ENCODE measurements at places on chromosomes 11 and 22. TPM values are rescaled to one million over a fixed set of nuclear protein-coding genes. Genes with fewer than 3 reads are reported as not detected.

ATF4 gene
- 440 TPM for total RNA-seq

ROBO4 gene
- not detected for total RNA-seq

HPX gene
- 1.4 TPM for total RNA-seq

SLC25A18 gene
- total RNA-seq, result not detected

IGF2 gene
- total RNA-seq, result 590 TPM

DNA sequence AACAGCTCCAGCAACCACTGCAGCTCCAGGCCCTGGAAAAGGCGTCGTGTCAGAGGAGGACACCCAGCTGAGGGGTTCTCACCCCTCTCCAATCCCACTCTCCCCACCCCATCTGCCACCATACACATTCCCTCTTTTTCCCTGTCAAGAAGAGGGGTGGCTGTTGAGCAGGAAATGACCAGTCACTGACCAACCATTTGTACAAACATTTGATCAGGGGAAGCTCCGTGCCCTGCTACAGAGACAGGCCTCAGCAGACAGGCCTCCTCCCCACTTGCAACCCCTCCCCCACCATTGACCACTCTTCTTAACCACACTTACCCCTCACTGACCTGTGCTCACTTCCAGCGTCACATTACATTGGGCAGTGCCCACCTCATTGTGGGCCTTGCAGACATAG is 2.3 kb upstream of the VSIG2 start:
- H3K27me3 ChIP-seq, result peaks cover 25% of the 10 kb centered on the region
- no peak overlapping the region for H3K4me3 ChIP-seq
- peaks cover 12% of the 10 kb centered on the region for H3K4me1 ChIP-seq
- H3K36me3 ChIP-seq, result no peaks in the 10 kb centered on the region
- H3K27ac ChIP-seq, result no peak overlapping the region

- no peak for DNase-seq
- no peak overlapping the region for H3K4me3 ChIP-seq
- H3K36me3 ChIP-seq, result no peaks in the 10 kb centered on the region
Measured at GRCh38 chr11:88618327-88619070, 281.0 kb upstream of the CTSC start.

- H3K27ac ChIP-seq, result peak overlapping the region; percentile 38
- H3K36me3 ChIP-seq, result peaks cover 5% of the 10 kb centered on the region
- peaks cover 48% of the 10 kb centered on the region for H3K4me1 ChIP-seq
- peaks cover 2% of the 10 kb centered on the region for H3K27me3 ChIP-seq
- DNase-seq, result no peak
Measured at GRCh38 chr22:30605449-30606110, 1.4 kb upstream of the TCN2 start.

DNA sequence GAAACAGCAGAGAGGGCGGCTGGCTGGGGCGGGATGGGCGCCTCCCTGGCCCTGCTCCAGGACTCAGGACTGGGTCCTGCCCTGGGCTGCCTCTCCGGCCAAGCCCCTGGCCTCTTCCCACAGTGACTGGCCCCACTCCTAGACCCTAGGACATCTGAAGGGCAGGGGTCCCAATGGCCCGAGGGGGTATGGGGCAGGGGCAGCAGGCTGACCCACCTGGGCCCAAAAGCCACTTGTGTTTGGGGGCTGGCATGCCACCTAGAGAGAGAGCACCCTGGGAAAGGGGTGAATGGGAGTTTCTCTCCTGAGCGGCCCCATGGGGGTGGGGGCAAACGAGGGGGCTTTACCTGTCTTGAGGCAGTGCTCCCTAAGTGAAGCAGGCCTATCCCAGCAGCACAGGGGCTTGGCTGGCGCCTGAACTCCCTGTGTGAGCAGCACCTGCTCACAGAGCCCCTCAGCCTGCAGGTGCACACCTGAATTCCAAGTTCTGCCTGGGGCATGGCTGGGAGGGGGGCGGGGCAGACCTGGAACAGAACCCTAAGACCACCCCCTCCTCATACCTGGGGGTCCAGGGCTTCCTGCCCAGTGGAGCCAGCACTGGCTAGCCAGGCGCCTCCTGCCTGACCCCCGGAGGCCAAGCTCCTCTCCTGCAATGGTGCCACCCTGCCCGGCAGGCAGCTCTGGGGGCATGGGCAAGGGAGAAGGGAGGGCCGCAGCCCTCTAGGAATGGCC is 16.9 kb downstream of the DUSP8 start:
- no peak overlapping the region for H3K27ac ChIP-seq
- no peaks in the 10 kb centered on the region for H3K27me3 ChIP-seq
- DNase-seq, result no peak
- no peak overlapping the region for H3K4me3 ChIP-seq

- H3K4me1 ChIP-seq, result peaks cover 51% of the 10 kb centered on the region
- no peaks in the 10 kb centered on the region for H3K36me3 ChIP-seq
- no peak overlapping the region for H3K4me3 ChIP-seq
- H3K27me3 ChIP-seq, result no peaks in the 10 kb centered on the region
- H3K27ac ChIP-seq, result peak overlapping the region; percentile 74
- DNase-seq, result no peak
Measured at GRCh38 chr11:11171285-11171684, 181.8 kb downstream of the CSNK2A3 start.

GRCh38 chr11:119975561-119976152 is 162.3 kb downstream of the TRIM29 start:
- H3K4me1 ChIP-seq, result no peaks in the 10 kb centered on the region
- no peak overlapping the region for H3K4me3 ChIP-seq
- no peak overlapping the region for H3K27ac ChIP-seq
- no peaks in the 10 kb centered on the region for H3K36me3 ChIP-seq
- peaks cover 13% of the 10 kb centered on the region for H3K27me3 ChIP-seq

GRCh38 chr22:26673486-26673885 is 16.1 kb downstream of the MIAT start:
- peak overlapping the region; percentile 98 for H3K27ac ChIP-seq
- H3K4me1 ChIP-seq, result peaks cover 51% of the 10 kb centered on the region
- peak overlapping the region; percentile 83 for H3K4me3 ChIP-seq
- no peaks in the 10 kb centered on the region for H3K27me3 ChIP-seq
- H3K36me3 ChIP-seq, result peaks cover 4% of the 10 kb centered on the region
- DNase-seq, result no peak

DNA sequence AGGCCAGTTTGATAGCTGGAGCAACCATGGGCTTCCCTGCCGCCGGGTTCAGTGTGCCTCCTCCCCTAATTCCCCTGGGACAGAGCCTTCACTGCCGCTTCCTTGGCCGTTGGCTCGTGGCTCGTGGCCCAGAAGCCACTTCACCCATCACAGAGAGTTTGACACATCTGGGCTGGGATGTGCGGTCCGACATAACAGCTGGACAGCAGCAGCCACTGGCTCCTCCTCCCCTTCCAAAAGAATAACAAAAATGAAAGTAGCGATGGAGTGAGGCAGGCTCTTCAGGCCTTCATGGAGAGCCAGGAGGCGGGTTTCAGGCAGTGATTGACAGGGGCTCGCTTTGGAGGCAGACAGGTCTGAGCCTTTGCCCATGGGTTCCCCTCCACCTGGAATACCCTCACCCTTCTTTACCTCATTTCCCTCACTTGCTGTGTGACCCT is 8.2 kb downstream of the CREB3L1 start:
- no peaks in the 10 kb centered on the region for H3K27me3 ChIP-seq
- peaks cover 54% of the 10 kb centered on the region for H3K4me1 ChIP-seq
- no peak for DNase-seq
- peak overlapping the region; percentile 76 for H3K27ac ChIP-seq
- peaks cover 2% of the 10 kb centered on the region for H3K36me3 ChIP-seq
- H3K4me3 ChIP-seq, result peak overlapping the region; percentile 38

DNA sequence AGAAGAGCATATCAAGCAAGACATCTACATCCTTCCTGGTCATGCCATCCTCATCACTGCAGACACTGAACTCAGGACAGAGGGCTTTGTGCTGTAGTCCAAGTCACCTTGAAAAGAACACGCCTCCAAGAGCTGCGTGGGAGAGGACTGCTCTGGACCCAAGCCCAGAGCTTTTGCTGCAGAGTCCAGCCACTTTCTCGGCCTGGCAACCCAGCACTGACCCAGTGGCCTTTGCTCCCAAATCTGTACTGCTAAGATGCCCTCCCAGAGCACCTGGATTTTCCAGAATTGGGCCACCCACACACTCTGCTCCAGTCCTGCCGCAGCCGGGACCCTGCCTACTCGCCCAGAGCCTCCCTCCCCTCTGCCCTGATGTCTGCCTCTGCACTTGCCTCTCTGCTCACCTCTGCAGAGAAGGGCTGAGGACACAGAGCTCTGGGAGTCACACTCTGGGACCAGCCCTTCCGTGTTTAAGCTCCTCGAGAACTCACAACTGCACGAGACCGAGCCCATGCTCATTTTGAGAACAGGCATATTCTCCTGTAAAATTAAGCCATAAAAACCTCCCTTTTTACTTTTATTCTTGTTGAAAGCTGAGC is 83.8 kb upstream of the CSNK2A3 start:
- peaks cover 14% of the 10 kb centered on the region for H3K36me3 ChIP-seq
- no peak for DNase-seq
- no peak overlapping the region for H3K4me3 ChIP-seq
- no peaks in the 10 kb centered on the region for H3K27me3 ChIP-seq
- H3K27ac ChIP-seq, result no peak overlapping the region
- H3K4me1 ChIP-seq, result peaks cover 19% of the 10 kb centered on the region

Measured in osteocyte (in vitro differentiated cells).